GM12892 (cell line): ENCODE measurements at places on chromosomes 13 and 19.

- no peak for DNase-seq
Measured at GRCh38 chr13:98298599-98298998, 121.5 kb upstream of the RNF113B start.

GRCh38 chr13:110638814-110639806 is 23.8 kb downstream of the NAXD start:
- DNase-seq, result no peak

DNA sequence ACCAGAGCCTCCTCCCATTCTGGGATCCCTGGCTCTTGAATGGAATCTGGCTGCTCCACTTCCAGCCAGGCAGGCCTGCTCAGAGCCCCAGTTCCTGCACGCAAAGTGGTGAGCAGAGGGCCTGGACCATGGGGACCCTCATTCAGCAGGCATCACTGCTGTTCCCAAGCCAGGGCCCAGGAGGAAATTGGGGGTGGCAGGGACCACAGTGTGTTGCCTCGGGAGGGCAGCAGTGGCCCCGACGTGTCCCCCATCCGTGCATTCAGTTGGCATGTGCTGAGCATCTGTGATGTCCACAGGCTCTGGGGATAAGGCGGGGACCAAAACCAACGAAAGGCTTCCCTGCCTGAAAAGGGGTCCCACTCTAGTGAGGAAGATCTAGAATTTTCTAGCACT is 11.2 kb downstream of the CCDC97 start:
- no peak for DNase-seq

DNA sequence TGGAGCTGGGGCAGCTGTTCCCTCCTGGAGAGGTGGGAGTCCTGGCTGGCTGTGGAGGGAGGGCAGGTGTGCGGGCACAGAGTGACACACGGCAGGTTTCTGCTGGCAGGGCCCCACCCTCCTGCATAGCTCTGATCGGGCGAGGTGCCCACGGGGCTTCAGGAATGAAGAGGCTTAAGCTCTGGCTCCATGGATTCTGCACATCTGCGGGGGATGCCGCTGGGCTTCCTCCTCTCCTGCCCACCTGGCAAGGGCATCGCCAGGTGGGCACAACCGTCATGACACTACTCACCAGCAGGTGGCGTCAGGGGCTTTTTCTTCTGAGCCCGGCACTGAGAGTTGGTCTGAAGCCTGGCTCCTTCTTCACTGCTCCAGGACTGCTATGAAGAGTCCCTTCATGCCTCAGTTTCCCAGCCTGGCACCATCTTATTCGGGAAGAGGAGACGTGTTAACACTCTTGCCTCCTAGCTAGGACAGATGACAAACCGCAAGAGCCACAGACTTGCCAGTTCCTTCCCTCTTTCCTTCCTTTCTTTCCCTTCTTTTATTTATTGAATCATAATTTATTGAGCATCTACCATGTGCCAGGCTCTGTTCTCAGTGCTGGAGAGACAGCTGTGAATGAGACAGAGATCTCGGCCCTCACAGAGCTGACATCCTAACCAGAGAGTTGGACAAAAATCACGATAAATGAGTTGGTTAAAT is 15.2 kb upstream of the PAK4 start:
- peak; percentile 77 for DNase-seq

DNA sequence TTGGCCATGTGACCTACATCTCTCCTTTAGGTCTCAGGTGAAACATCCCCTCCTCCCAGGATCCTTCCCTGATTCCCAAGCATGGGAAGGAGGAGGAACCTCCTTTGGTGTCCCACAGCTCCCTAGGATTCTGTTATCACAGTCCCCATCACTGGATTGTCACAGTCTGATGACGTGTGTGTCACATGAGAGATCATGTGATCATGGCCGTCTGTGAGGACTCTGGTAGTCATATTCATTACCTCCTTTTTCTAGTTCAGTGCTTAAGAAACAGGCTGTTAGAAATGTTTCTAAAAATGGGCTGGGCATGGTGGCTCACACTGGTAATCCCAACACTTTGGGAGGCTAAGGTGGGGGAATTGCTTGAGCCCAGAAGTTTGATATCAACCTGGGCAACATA is 3.0 kb downstream of the DHX34 start:
- no peak for DNase-seq

DNA sequence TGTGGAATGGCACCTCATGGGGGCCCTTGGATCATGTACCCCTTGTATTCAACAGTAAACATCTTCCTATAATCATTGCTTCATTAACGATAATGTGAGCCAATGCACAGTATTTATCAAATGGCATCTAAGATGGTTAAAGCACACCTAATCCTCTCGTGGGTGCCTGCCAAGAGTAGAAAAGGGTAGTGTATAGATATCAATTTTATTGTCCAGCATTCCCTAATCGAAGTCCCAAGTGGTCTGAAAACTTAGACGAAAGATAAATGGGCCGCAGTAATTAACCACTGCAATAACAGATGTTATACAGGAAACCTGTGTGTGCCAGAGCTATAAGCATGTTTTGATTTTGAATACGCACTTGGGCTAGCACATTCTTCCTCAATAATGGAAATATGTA is 667 bp upstream of the MBNL2 start:
- no peak for DNase-seq

DNA sequence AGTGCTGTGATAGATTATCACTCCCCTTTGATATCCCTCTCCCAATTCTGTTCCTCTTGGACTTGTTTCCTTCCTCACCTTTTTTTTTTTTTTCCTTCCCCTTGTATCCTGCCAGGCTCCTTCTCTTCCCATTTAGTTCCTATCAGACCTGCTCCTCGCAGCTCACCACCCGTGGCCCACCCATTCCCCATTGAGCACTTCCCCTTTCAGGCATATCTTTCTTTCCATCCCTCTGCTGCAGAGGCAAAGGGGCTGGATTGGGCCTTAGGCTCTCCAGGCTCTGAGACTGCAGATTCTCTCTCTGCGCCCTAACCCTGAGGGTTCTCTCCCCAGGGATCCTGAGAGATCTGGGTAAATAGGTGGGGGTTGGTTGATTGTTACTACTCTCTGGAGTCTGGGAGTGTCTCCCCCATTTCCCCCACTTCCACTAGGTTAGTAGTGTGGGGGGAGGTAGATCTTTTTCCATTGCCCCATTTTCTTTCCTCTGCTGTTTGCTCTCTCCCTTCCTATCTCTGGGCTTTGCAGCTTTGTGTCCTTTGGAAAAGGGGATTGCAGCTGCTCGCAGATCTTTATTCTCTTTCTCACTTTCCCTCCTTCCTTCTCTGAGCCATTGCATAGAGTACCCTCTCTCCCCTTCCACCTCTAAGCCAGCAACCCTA is 2.3 kb downstream of the ARHGAP35 start:
- DNase-seq, result no peak

- no peak for DNase-seq
Measured at GRCh38 chr19:38690832-38691231, 43.4 kb downstream of the ACTN4 start.

DNA sequence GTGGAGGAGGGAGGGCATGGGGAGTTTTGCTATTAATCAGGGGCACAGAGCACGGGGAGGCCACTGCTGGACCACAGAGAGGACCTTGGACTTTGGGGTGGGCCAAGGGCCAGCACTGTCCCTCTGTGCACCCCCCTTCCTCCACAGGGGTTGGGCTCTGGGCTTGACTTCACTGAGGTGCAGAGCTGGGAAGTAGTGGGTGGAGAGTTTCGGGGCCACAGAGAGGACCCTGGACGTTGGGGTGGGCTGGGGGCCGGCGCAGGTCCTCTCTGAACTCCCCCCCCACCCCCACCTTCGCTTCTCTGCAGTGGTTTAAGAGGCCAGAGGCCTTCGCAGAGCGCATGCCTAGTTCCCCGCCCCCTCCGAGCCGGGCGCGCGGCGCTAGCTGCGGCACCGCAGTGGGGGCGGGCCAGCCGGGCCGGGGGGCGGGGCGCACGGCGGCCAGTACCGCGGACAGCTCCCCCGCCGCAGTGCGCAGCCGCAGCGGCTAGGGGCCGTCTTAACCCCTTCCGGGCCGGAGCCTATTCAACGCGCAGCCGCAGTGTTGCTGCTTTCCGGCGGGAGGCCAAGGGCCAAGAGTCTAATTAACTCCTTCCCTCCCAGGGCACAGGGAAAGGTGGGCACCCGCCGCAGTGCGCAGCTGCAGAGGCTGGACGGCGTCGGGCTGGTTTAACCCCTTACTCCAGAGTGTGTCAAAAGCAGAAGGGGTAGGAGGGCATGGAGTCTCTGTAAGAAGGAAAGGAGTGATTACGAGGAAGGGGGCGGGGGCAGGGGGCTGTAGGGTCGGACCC is 3.7 kb downstream of the KCNC3 start:
- peak; percentile 99 for DNase-seq

GRCh38 chr19:4472174-4472974 is at the start of gene HDGFL2:
Gene HDGFL2, plus strand, starts transcription at chr19:4472297. Its CDS starts 54 bp downstream, at chr19:4472351.
- peak; percentile 22 for DNase-seq

DNA sequence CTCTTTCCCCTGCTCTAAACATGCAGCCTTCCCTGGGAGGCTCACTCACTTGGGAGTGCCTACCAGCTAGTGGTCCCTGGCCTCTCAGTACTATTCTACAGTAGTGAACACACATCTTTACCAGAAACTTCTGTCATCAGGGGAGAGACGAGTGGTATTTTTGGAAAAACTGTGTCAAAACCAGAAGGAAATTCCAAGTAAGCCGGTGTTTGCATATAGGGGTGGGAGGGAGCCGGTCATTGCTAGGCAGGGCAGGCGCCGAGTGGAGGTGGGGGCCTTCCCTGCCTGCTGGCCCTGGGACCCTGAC is 7.0 kb downstream of the RPS9 start:
- no peak for DNase-seq

DNA sequence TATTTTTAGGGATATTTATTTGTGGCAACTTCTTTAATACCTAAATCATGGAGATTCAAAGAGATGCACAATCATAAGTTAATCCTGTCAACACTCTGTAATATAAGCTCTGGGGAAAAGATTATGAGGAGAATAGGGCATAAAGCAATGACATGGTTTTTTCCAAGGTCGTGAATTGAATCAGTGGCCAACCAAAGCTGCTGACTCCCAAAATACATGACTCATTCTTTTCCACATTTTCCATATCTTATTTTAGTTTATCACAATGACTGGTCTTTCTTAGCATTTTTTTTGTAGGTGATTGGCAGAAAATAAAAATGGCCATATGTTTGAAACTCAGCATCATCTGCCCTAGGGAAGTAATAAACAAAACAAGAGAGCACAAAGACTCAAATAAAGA is 28.5 kb upstream of the RBM26 start:
- DNase-seq, result no peak

- no peak for DNase-seq
Measured at GRCh38 chr13:26943748-26944147, 183.2 kb upstream of the GPR12 start.

GRCh38 chr19:54114340-54115108 is 933 bp downstream of the TFPT start:
- DNase-seq, result no peak

- no peak for DNase-seq
Measured at GRCh38 chr19:41376241-41376997, at the start of gene TMEM91. Gene TMEM91, plus strand, starts transcription at chr19:41376533. Its CDS starts 1,777 bp downstream, at chr19:41378310.

GRCh38 chr13:44884076-44884729 is 105.1 kb downstream of the NUFIP1 start:
- no peak for DNase-seq

DNA sequence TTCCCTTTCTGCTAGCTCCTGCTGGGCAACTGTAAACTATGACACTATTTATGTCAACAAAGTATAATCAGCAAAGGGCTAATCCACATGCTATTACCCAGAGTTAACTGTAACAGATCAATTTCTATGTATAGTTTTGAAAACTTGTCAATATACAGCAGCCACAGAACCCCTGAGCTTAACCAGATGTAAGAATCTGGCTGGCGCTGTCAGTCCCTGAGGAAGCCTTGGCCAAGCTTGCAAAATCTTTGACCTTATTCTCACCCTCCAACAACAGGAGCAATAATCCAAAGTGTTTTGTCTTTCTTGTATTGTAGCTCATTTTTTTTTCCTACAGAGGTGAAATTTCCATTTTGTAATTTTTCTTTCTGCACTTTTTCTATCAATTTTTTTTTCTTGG is 1230.1 kb upstream of the SLC10A2 start:
- DNase-seq, result no peak

GRCh38 chr19:27905074-27905473 is 1307.9 kb downstream of the UQCRFS1 start:
- DNase-seq, result no peak

GRCh38 chr13:36533806-36534205 is 101.5 kb downstream of the CCNA1 start:
- no peak for DNase-seq

GRCh38 chr13:99133230-99133629 is 67.4 kb upstream of the UBAC2 start:
- no peak for DNase-seq

GRCh38 chr13:110423689-110424302 is 116.7 kb downstream of the COL4A2 start:
- DNase-seq, result no peak
